ENCODE measurements at places on chromosomes 13 and 19.
A peak's percentile ranks its signal among the peaks of the same experiment; 100 is the strongest.

- peak; percentile 57 for DNase-seq
Measured at GRCh38 chr19:56253737-56254136, 18.8 kb upstream of the EDDM13 start.

DNA sequence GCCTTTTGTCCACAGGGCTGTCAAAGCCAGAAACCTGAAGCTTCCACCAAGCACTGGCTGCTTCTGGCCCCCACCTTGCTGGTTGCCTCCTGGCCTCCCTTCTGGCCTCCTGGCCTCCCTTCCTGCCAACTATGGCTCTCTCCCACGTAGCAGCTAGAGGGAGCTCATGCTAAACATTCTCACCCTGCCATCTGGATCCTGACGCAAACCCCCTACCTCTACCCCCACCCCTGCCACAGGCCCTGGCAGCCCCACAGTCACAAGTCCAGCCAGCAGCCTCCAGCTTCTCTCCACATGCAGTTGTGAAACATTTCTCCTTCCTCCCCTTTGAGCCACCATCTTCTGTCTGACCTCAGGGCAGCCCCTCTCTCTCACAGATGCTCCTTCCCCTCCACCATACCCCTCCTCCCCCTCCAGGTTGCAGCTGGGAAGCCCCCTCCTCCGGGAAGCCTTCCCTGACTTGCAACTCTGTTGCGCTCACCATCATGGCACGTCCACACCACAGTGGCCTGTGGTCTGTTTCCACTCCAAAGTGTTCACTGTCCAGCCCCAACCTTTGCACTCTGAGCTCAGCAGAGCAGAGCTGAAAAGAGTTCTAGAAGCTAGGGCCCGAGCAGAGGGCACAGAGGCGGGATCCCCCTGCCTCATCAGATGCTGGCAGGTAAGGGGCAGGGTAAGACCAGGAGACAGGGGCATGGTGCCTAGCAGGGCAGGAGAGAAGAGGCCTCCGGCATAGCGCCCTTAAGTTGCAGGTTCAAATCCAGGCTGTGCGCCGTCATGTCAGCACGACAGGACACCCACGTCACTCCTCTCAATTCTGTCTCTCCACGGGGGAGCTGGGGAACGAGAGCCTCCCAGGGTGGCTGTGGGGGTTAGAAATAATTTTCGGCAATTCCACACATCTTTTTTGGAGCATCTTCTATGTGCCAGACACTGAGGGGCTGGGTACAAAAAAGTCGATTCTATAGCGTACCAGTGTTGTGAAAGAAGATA is 7.3 kb downstream of the ADGRL1 start:
- peak; percentile 52 for DNase-seq

DNA sequence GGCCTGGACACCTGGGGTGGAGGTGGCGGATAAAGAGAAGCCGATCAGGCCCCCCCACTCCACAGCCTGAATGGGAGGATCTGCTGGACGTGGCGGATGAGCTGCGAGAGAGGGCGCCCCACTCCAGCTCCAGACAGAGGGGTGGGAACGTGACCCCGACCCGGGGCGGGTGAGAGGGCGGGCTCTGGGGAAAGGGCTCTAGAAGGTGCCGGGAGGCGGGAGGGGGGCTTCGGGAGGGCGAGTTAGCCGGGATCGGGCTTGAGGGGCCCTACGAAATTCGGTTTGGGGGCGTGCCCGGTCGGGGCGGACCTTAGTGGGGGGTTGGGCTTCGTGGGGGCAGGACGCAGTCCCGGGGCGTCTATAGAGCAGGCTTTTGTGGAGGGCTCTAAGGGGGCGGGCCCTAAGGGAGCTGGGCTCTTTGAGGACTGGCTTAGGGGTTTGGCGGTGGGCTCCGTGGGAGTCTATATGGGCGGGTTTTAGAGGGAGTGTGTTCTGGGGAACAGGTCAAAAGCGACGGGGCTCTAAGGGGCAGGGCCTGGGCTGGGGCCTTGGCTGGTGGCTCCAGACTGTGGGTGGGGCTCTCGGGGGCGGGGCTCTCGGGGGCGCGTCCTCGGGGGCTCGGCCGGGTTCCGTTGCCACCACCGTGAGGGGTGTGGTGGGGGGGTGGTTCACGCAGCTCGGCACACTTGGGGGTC is 4.1 kb upstream of the NANOS3 start:
- peak; percentile 91 for DNase-seq

GRCh38 chr19:17834350-17835181 is 13.2 kb downstream of the JAK3 start:
- DNase-seq = peak; percentile 67

DNA sequence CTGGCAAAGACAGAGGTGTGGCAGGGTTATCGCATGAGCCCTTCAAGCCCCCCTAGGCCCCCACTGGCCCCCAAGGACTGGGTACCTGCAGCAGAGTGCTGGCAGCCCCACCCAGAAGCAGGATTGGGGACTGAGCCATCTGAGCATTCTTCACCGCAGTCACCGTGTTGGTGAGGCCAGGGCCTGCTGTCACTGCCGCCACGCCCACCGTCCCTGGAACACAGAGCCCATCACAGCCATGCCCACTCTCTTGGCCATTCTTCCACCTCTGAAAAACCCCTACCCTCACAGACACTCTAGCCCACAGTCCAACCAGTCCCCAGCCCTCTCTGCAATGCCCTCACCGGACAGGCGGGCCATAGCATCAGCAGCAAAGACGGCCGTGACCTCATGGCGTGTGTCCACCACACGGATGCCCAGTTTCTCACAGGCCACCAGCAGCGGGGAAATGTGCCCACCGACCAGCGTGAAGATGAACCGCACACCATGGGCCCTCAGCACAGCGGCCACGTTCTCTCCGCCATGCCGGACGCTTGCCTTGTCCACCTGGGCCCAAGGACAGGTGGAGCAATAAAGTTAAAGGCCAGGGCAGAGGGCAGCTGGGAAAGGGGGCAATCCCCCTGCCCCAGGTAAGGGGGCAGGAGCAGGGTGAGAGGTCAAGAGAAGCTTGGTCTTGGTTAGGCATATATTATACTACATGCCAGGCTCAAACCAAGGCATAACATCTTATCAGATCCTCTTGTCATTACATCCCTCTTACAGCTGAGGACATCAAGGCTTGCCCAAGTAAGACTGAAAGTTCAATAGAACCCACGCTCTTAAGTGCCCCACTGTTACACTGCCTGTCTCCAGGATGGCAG is 16.1 kb downstream of the SYDE1 start:
- peak; percentile 8 for DNase-seq

GRCh38 chr13:32035716-32036115 is 4.1 kb downstream of the FRY start:
- DNase-seq = no peak

DNA sequence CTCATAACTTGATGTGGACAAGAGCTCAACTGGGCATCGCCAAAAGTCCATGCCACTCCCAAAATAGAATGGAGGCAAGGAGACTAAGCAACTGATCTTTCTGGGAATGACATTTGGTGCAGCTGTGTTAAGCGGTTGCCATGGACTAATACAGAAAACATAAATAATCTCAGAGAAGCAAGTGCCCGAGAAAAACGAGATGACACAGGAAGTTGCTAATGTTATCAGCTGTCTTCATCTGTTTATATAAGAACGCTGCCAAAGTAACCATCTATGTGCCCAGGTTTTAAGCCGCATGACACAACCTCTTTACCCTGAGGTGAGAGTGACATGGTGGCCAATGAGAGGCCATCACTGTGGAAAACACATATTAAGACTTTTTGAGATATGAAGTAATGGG is 54.9 kb upstream of the SACS start:
- no peak for DNase-seq

DNA sequence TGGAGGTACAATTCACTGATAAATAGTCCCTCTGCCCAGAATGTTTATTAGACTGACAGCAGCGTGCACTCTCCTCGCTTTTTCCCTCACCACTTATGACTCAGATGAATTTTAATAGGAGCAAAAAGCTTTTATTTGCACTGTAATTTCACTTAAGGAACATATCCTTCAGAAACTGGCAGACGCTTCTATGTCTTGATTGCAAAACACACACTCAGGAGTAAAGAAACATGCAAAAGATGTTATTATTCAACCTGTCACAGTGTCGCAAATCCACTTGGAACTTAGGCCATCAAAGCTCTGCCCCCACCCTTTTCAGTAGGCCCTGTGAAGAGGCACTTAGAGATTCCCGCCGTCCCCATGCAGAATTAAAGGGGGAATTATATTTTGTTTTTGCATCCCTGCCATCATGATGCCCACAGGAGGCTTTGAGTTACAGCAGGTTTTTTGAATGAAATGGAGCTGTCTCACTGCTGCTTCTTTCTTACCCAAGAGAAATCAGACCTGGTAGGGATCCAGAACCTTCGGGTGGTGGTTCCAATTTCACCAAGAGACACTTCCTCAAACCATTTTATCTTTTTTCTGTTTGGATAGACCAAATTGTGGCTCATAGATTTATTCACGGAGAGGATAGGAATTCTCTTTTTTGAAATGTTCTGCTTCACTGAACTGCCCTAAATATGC is 74.5 kb downstream of the GGACT start:
- peak; percentile 26 for DNase-seq

GRCh38 chr13:44868397-44868796 is 120.9 kb downstream of the NUFIP1 start:
- DNase-seq = no peak

DNA sequence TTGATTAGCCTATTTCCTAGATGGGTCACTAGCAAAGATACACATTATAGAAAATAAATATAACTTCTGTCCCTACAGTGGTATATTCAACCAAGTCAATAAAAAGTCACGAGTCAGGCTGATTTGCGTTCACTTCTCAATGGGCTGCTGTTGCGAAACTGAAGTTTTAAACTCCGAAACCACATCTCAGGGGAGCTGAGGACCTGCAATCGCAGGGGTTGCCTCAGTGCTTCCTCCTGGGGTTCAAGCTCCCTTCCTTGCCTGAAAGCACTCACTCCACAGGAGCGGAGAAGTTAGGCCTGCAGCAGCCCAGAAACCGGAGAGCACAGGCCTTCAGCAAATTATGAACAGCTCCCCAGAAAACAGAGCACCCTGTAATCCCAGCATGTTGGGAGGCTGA is 39.6 kb downstream of the RAB20 start:
- DNase-seq = peak; percentile 9

GRCh38 chr13:29104461-29104860 is 284.3 kb downstream of the MTUS2 start:
- no peak for DNase-seq

DNA sequence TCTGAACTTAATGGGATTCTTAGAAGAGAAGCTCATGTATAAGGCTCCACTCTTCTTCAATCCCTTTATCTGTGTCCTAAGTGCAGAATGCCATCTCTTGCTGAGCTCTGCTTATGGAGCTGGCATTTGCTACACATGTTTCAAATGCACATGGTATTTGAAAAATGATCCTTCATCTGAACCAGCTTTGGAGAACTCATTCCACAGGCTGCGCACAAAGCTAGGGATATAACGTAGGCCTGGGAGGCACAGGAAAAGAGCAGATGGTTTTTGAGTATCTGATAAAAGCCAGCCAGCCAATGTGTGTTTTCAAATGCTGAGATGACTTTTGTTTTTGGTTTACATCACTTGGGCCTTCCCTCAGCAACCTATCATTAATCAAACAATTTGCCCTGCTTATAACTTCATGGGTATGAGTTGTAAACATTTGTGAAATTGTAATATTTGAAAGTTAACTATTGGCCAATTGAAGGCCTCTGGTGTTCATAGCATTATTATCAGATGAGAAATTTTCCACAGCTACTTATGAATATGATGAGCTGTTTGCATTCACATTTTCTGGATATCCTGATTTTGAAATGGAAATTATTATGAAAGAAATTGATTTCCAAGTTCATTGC is 729.0 kb downstream of the FGF9 start:
- no peak for DNase-seq

DNA sequence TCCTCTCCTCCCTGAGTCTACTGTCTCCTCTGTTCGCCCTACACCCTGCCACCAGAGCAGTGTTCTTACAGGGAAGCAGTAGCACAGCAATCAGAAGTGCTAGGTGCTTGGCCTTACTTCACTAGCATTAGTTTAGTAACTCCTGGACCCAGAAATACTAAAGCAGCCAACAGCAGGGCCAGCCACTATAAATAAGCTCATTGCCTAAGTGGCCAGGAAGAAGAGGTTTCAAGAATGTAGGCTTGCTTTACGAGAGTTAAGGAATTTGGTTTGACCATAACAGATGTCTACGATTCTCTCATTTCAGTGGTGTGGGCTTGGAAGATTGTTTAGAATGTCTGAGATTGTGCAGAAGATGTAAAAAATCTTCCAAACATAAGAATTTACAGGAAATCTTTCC is 103.3 kb downstream of the ZAR1L start:
- DNase-seq = peak; percentile 78

DNA sequence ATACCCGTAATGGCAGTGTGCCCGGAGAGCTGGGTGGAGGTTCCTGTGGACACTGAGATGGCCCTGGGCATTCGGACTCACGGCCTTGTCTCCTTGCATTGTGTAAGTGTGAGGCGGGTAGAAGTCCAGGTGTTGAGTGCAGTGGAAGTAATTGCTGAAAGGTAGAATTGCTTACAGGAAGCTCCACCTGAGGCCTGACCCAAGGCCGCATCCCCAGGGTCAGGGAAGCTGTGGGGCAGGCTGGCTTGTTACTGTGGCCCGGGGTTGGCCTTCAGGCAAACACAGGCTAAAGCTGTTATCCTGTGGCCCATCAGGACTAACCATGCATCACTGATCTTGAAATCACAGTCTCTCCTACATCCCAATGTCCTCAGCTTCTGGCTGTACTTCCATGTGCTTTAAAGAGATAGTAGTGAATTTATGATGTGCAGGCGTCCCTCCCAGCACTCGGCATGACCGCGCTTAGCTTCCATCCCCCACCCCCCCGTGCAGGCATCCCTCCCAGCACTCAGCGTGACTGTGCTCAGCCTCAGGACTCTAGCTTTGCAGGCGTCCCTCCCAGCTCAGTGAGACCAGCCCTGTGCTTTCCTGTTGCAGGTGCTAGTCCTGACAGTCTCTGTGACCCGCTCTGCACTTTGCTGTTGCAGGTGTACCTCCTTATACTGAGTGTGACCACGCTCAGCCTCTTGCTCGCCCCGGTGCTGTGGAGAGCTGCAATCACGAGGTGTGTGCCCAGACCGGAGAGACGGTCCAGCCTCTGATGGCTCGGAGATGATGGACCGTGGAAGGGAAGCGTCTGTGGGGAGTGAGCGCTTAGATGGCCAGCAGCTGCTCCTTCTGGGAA is 35.6 kb upstream of the TFDP1 start:
- peak; percentile 71 for DNase-seq

DNA sequence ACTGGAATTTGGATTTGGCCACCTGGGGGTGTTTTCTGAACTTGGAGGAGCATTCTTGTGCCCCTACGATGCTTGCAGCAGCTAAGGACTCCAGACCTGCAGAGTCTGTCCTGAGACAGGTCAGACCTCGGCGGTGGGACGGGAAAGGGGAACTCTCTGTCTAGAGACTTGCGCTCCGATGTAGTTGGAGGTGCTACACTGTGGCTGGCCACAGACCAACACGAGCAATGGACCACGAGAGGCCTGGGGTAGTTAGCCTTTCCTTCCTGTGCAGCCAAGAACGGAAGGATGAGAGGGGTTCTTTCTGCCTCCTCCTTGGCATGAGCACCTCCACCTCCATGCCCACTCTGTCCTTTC is 5.9 kb upstream of the GRAMD1A start:
- no peak for DNase-seq

DNA sequence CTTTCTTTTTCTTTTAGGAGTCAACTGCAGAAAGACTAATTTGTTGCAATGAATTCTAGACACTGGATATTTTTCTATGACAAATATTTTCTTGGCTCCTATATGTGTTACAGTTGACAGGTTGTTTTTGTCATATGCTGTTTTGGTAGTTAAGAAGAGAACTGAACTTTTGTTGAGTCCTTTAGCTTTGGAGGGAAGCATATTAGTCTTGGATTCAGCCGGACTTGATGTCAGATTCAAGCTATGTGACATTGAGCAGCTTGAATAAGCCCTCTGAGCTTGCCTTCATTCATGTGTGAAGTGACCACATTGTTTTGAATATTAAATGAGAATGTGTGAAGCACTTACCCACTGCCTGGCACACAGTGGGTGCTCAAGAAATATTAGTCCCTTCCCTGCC is 181.9 kb upstream of the RNF113B start:
- DNase-seq = no peak

- no peak for DNase-seq
Measured at GRCh38 chr13:24663586-24663985, 16.6 kb upstream of the ATP12A start.

Measured in osteoblast (primary cell).